ENCODE measurements at places on chromosomes 3 and 15.

- DNase-seq: peak; percentile 61
Observed at GRCh38 chr15:40249477-40250303, 10.8 kb downstream of the PAK6 start.

- DNase-seq: no peak
Observed at GRCh38 chr15:33988384-33988783, 20.1 kb downstream of the CHRM5 start.

DNA sequence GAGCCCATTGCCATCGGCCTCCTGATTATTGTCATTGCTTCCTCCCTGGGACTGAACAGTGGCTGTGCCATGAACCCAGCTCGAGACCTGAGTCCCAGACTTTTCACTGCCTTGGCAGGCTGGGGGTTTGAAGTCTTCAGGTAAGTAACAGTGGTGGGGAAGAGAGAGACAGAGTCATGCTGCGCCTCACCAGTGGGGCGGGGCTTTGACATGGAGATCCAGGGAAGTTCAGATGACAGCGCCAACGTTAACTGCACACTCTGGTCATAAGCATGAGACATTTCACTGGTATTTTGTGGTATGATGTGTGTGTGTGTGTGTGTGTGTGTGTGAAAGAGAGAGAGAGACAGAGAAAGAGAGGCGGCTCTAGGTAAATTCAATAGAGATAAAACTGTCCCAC, 41.0 kb downstream of the AQP9 start:
- DNase-seq: peak; percentile 75

GRCh38 chr15:82176542-82176941, 86.0 kb downstream of the EFL1 start:
- peak; percentile 10 for DNase-seq

DNA sequence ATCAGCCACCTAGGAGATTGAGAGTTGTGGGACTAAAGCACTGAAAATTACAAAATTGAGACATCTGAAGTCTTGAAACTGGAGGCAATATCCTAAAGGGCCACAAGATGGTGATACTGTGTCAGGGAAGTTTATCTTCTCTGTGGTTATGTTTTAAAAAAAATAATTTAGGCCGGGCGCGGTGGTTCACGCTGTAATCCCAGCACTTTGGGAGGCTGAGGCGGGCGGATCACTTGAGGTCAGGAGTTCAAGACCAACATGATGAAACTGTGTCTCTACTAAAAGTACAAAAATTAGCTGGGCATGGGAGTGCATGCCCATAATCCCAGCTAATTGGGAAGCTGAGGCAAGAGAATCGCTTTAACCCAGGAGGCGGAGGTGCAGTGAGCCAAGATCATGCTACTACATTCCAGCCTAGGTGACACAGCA, 17.9 kb upstream of the NIT2 start:
- peak; percentile 63 for DNase-seq

GRCh38 chr3:21237638-21238037, 513.4 kb downstream of the ZNF385D start:
- no peak for DNase-seq

- no peak for DNase-seq
Observed at GRCh38 chr3:131036986-131037385, 10.3 kb downstream of the NEK11 start.

DNA sequence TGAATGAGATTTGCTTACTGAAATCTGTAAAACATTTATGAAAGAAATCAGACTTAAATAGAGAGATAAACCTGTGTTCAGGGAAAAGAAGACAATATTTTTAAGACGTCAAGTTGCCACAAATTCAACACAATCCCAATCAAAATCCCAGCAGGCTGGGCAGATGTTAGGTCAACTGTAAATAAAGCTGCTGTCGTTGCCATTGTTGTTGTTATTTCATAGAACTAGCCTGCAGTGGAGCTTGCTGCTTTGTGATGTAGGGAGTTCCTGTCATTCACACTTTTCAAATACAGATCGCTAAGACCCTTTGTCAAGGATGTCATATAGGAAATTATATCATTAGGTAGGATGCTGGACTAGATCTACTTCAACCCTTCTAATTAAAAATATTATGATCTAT, 123.1 kb downstream of the NEO1 start:
- no peak for DNase-seq

- peak; percentile 17 for DNase-seq
Observed at GRCh38 chr3:155554777-155555451, 190.0 kb downstream of the PLCH1 start.

DNA sequence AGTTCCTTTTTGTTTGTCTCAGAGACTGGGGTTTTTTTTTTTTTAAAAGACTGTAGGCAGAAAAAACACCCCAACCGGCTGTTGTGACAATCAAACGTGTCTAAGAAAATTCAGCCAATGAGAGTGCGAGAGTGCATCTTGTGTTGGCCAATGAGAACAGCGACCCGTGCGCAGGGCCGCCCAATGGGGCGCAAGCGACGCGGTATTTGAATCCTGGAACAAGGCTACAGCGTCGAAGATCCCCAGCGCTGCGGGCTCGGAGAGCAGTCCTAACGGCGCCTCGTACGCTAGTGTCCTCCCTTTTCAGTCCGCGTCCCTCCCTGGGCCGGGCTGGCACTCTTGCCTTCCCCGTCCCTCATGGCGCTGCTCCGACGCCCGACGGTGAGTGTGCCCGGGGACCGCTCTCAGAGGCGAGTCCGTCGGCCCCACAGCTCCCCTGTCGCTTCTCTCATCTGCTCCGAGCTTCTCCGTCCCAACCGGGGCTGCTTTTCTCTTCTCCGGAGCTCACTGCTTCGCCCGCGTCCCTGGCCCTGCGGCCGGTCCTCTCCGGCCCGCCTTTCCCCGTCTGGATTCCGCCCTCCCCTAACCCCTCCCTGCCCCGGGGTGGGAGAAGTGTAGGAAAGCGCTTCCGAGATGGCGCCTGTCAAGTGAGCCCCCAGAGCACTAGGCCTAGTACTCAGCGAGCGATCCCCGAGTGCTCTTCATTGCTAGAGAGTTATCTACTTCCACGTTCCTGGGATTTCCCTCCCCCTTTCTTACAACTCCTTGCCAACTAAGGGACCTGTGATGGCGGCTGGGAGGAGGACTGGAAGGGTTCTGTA, at the start of gene CCNB2:
TSS of gene CCNB2 (plus strand) at position 235 of the 821 bp plus-strand sequence. CDS start at position 358, 123 bp downstream.
- peak; percentile 90 for DNase-seq

GRCh38 chr15:27328186-27328585, 357.2 kb downstream of the GABRG3 start:
- no peak for DNase-seq

- DNase-seq: peak; percentile 95
Observed at GRCh38 chr15:101445562-101446517, 43.7 kb downstream of the PCSK6 start.

- DNase-seq: no peak
Observed at GRCh38 chr15:52181938-52182780, 9.0 kb downstream of the GNB5 start.

- peak; percentile 29 for DNase-seq
Observed at GRCh38 chr3:192915304-192915703, 2.4 kb downstream of the MB21D2 start.

DNA sequence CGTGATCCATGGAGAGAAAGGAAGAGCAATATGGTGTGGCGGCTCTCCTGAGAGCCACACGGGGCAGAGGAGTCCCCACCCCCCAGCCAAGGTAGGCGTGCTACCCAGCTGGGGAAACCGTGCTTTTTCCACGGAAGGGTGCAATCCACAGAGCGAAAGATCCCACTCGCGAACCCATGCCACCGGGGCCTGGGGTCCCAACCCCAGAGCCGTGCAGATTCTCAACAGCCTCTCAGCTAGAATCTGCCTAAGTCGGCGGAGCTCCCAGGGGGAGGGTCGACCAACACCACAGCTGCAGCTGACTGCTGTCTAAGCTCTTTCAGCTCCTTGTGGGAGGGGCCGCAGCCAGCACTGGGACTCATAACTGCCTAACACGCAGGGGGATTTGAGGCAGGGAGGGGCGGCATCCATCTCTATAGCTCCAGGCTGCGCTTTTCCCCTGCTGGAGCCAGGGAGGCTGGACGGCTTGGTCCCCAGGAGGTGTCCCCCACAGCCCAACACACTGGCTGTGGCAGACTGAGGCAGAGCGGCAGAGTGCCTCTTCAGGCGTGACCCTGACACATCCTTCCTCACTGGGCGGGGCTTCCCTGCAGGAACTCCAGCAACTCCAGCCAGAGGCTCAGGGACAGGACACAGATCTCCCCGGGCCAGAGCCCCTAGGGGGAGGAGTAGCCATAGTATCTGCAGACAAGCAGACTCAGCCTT, 107.6 kb upstream of the ZBTB20 start:
- no peak for DNase-seq

DNA sequence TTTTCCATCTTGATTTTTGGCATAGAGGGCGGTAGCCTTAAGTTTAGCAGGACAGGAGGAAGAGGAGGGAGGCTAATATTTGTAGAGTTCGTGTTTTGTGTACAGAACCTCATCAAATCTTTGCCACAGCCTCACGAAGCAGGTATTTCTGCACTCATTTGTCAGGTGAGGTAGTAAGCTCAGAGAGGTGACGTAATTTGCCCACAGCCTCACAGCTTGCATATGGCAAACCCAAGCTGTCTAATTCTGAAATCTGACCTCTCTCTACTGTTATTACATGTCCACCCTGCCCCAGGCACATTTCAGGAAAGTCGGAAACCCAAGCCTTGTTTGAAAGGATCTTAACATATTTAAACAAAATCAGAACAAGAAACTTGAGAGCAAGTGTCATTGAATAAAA, 91.1 kb upstream of the TPM1 start:
- DNase-seq: peak; percentile 93

DNA sequence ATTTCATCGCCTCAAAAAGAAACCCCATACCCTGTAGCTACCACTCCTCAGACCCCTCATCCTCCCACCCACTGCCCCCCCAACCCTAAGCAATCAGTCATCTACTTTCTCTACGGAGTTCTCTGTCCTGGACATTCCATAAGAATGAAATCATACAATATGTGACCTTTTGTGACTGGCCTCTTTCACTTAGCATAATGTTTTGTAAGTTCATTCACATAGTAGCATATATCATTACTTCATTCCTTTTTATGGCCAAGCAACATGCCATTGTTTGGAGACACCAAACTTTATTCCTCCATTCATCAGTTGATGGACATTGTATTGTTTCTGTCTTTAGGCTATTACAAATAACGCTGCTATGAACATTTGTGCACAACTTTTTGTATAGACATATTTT, 64.2 kb downstream of the TNIK start:
- DNase-seq: no peak

- DNase-seq: peak; percentile 65
Observed at GRCh38 chr3:156605686-156606605, 51.0 kb upstream of the SSR3 start.

DNA sequence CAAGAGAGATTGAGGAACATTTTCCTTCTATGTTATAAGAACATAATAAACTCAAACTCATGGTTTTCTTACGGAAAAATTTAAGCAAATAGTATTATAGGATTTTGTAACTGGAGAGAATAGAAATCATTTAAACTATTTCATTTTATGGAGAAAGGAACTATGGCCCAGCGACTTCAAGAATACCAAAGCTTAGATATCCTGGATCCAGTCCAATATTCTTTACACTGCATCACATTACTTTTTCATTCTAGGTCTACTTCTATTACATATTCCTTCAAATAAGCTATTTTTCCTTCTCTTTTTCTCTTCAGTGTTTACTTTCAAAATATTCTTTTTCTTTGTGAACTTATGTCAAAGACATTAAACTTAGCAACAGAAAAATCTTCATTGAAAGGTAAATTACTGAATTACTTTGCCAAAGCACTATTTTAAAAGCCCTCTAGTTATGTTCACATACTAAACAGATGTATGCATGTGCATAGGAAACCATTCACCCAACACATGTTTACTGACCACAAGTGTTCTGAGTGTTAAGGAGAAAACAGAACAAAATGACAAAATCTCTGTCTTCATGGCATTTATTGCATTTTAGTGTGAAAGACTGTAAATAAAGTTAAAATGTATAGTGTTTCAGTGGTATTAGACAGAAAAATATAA, 20.4 kb downstream of the KPNA4 start:
- DNase-seq: no peak

DNA sequence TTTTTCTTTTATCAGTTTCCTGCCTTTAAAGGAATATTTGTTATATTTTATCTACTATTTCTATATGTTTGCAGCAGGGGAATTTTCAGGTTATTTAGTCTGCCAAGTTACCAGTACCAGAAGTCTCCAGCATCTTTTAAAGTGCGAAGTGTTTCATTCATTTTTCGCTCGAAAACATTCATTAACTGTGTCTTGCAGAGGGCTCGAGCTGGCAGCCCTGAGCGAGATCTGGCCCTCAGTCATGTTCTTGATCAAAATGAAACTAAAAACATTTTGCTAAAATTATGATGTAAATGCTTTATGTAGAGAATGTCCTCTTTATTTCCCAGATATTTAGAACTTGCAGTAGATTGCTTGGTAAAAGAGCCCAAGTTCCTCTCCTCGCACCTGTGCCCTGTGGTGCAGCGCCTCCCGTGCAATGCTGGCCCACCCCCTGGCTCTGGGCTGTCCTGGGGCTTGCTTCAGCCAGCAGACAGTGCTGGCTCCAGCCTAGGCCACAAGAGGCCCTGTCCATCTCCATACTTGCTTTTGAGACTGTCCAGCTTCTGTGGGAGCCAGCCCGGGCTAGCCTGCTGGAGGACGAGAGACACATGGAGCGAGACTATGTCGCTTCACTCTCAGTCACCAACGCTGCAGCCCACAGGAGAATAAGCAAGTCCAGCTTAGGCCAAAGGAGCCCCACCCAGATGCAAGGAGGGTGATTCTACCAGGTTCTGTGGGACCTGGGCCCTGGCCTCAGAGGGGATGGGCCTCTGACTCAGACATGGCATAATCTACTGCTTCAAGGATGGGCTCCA, 71.9 kb upstream of the PRR23E start:
- DNase-seq: no peak

GRCh38 chr15:100663086-100663914, 60.9 kb downstream of the ASB7 start:
- DNase-seq: peak; percentile 29

DNA sequence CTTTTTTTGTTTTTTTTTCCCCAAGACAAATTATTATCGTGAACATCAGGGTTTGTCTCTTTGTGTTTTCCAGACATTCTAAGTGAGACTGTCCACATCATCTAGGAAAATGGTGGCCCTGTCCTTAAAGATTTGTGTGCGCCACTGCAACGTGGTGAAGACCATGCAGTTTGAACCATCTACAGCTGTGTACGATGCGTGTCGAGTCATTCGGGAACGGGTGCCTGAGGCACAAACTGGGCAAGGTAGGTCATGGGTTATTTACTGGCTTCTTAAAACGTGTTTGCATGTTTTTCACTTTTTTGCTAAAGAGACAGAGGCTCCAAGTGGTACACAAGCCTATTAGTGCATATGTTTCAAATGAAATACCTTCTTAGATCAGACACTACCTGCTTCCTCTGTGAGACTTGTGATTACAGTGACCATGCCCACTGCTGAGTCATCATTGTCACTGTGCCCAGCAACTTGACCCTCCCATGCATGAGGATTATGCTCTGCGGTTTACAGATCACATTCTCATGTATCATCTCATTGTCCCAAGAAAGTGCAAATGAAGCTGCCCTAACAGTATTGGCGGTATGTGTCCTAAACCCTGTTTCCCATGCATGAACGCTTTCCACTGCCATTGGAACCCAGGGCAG, 395.2 kb upstream of the TPM1 start:
- DNase-seq: peak; percentile 63

DNA sequence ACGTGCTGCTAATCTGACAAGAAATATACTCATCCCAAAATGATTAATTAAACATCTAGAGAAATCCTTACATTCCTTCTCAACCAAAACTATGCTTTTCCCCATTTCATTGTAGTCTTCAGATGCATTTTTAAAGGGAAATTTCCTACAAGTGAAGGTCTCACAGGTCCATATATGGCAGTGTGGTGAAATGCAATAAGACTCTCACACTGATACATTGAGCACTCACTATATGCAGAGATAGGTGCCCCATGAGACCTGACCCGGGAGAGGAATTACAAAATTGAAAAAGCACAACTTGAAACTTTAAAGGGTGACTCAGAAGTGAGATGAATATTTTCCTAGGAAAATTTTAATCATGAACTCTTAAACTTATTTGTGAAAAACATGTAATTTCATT, 629.2 kb upstream of the NAALADL2 start:
- DNase-seq: no peak
